Vagina (tissue), 2 donors: ENCODE measurements at places on chromosomes 4 and X.

GRCh38 chr4:13102092-13102742, 381.9 kb downstream of the RAB28 start:
- DNase-seq: no peak

- DNase-seq: no peak
Measured at GRCh38 chr4:61741327-61742096, 541.4 kb downstream of the ADGRL3 start.

GRCh38 chr4:110854021-110854678, 231.3 kb upstream of the PITX2 start:
- no peak for DNase-seq

DNA sequence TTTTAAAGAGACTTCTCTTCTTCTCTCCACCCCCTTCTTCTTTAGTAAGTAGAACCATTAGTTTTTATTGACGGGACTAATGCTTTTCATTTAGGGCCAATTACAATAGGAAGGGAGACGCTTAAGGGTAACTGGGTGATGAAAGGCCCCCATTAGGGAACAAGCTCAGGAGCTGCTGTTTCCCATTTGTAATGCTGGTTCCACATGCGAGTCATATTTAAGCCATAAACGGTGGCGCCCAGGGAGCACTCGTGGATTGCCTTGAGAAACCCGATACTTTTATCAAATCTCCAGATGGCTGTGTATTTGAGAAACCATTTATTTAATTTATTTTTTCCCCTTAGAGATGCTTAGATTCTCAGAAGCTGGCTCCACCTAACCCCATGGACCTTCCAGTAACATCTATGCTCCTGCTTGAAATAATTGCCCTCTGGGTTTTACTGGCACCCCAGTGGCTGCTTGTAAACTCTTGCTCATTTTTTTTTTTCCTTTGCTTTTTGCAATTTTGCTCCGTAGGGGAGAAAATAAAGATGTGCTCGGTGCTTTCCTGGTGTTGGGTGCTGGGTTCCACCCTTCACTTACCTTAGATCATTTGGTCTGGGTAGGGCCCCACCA, 124.2 kb upstream of the MSX1 start:
- DNase-seq: no peak

DNA sequence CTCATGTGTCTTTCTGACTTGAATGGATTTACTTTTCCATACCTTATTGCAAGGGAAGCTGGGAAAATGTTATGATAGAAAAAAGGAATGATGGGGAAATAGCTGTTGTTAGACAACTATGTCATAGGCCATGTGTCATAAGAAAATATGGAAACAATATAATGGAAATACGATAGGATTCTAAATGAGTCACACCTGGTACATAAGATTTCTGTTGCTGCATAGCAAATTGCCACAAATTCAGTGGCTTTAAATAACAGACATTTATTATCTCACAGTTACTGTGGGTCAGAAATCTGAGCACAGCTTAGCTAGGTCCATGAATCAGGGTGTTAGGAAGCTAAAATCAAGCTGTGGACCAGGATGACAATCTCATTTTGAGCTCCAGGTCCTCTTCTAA, 44.6 kb upstream of the ANKRD50 start:
- no peak for DNase-seq

GRCh38 chrX:153831429-153832150, 1.2 kb upstream of the PDZD4 start:
- no peak for DNase-seq

- no peak for DNase-seq
Measured at GRCh38 chr4:123621072-123621705, 224.6 kb downstream of the SPRY1 start.
